ENCODE measurements at places on chromosomes 3 and 15.
A peak's percentile ranks its signal among the peaks of the same experiment; 100 is the strongest.

GRCh38 chr15:68206711-68207151 lies 1.6 kb upstream of the CALML4 start:
- H3K27ac ChIP-seq = no peak overlapping the region
- H3K4me3 ChIP-seq = no peak overlapping the region
- H3K36me3 ChIP-seq = no peaks in the 10 kb centered on the region
- no peaks in the 10 kb centered on the region for H3K27me3 ChIP-seq

GRCh38 chr15:91976966-91977365 lies 123.5 kb downstream of the SLCO3A1 start:
- peaks cover 18% of the 10 kb centered on the region for H3K4me1 ChIP-seq
- H3K27ac ChIP-seq = no peak overlapping the region
- H3K27me3 ChIP-seq = no peaks in the 10 kb centered on the region
- H3K36me3 ChIP-seq = no peaks in the 10 kb centered on the region
- no peak for DNase-seq
- no peak overlapping the region for H3K4me3 ChIP-seq

GRCh38 chr3:193795062-193795690 lies 202.2 kb downstream of the OPA1 start:
- peaks cover 4% of the 10 kb centered on the region for H3K27me3 ChIP-seq
- no peak for DNase-seq
- peaks cover 12% of the 10 kb centered on the region for H3K4me1 ChIP-seq
- no peak overlapping the region for H3K27ac ChIP-seq
- H3K4me3 ChIP-seq = no peak overlapping the region

DNA sequence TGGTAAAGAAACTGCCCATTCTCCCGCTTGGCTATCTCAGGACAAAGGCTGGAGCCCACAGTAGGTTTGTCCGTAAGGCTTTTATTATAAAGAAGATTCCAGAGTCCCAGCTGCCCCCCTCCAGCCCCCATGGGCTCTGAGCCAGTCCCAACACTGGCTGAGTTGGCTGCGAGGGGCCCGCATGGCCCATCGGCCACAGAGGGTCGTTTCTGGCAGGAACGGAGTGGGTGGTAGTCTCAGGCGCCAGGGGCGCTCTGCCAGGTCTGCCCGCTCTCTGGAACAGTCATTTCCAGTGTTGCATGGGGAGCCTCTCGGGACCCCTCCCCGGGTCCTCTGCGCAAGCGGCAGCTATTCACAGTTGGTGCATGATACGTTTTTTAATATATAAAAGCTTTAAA lies 12.2 kb downstream of the H1-8 start:
- no peak overlapping the region for H3K4me3 ChIP-seq
- DNase-seq = peak; percentile 67
- H3K4me1 ChIP-seq = peaks cover 26% of the 10 kb centered on the region
- H3K36me3 ChIP-seq = peaks cover 40% of the 10 kb centered on the region
- H3K27me3 ChIP-seq = no peaks in the 10 kb centered on the region

DNA sequence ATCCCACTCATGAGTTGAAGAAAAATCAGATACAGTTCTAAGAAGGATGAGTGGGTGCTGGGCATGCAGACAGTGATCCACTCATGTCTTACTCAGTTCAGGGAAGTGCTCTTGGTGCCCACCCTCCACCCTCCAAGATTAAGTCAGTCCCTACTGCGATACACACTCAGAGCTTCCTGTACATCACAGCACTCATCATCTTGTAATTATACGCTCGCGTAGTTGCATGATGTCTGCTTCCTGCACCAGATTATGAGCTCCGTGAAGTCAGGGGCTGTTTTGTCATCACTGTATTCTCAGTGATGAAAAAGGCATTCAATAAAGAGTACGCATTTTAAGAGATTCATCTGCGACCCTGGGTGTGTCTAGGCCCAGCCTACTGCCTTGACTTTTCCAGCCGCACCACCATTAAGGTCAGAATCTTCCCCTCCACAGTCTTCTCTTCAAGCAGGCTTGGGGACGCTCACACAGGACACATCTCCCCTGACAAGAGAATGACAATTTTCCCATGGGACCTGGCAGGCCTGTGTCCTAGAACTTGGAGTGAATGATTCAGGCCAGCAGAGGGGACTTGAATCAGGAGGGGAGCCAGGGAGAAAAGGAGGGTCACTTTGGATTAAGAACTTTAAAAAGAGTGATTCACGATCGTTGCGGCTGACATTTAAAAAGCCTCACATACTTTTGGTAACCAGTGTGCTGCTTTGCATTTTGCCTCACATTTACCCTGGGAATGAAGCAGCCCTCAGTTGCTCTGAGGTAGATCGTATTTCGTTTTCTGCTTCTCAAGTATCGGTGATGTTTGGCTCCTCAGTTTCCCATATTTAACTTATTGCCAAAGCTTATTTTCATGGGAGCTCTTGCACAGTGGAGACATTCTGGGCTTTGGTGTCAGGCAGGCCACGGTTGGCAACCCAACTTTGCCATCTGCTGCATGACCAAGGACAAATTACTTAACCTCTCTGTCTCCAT lies 7.9 kb upstream of the PDE8A start:
- H3K4me1 ChIP-seq = no peaks in the 10 kb centered on the region
- H3K27ac ChIP-seq = no peak overlapping the region
- DNase-seq = no peak
- no peaks in the 10 kb centered on the region for H3K36me3 ChIP-seq
- no peaks in the 10 kb centered on the region for H3K27me3 ChIP-seq
- H3K4me3 ChIP-seq = no peak overlapping the region

DNA sequence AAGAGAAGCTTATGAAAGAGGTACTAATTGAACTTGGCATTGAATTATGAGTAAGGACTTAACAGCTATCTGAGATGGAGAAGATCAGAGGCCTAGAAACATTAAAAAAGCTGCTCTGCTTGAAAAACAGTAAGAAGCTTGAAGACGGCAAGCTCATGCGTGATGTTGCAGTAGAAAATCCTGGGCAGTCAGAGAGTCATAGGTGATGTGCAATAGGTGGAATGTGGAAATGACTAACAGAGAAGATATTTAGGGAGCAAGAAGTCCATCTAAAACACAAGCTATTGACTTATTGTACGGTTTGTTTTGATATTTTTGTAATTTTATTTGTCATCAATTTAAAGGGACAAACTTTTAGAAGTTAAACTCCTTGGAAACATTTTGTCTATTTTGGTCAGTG lies 1101.4 kb downstream of the ROBO2 start:
- H3K4me3 ChIP-seq = no peak overlapping the region
- no peak for DNase-seq
- H3K4me1 ChIP-seq = no peaks in the 10 kb centered on the region
- H3K36me3 ChIP-seq = no peaks in the 10 kb centered on the region
- H3K27me3 ChIP-seq = no peaks in the 10 kb centered on the region

DNA sequence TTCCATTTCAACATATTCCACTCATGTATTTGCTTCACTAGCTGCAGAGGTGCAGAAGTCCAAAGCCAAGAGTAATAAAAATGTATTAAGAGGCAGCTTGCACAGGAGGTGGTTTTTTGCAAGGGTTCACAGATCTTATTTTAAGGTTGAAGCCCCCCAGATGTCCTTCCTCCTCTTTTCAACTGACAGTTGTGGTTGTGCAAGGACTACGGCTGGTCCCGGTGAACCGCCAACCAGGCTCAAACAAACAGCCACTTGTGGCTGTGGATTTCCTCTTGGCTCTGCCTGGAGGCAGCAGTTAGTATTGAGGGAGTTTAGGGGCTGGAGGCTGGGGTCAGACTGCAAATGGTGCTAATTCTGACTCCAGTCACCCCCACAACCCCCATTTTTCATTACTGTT lies 240.7 kb upstream of the TBC1D5 start:
- no peak overlapping the region for H3K27ac ChIP-seq
- DNase-seq = no peak
- H3K4me1 ChIP-seq = peaks cover 6% of the 10 kb centered on the region
- H3K36me3 ChIP-seq = no peaks in the 10 kb centered on the region
- no peak overlapping the region for H3K4me3 ChIP-seq

GRCh38 chr15:34116620-34117019 lies 14.7 kb downstream of the PGBD4 start:
- H3K36me3 ChIP-seq = no peaks in the 10 kb centered on the region
- no peak for DNase-seq
- no peak overlapping the region for H3K27ac ChIP-seq
- H3K4me1 ChIP-seq = no peaks in the 10 kb centered on the region
- no peaks in the 10 kb centered on the region for H3K27me3 ChIP-seq

- H3K4me3 ChIP-seq = no peak overlapping the region
- no peaks in the 10 kb centered on the region for H3K27me3 ChIP-seq
These were observed 133.3 kb downstream of the EPHB1 start for GRCh38 chr3:134928392-134928791.

DNA sequence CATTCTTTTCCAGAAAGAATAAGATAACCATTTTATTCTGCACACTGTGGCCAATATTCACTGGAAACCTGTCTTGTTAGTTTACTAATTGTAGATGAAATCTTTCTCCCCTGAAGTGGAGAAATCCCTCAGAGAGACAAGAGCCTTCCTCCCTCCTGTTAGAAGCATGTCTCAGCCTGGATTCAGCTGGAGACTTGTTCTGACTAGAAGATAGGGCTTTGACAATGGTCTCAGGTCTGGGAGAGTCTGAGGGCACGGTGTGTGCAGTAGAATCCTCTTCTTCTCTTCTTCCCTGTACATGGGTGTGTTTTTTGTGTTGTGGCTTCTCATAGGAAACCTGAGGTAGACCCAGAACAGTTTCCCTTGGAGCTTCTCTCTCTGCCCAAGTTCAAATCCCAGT lies 19.9 kb downstream of the CCK start:
- H3K4me1 ChIP-seq = no peaks in the 10 kb centered on the region
- DNase-seq = no peak
- H3K4me3 ChIP-seq = no peak overlapping the region
- no peak overlapping the region for H3K27ac ChIP-seq
- no peaks in the 10 kb centered on the region for H3K36me3 ChIP-seq
- H3K27me3 ChIP-seq = no peaks in the 10 kb centered on the region

- H3K4me1 ChIP-seq = no peaks in the 10 kb centered on the region
- H3K36me3 ChIP-seq = no peaks in the 10 kb centered on the region
- no peaks in the 10 kb centered on the region for H3K27me3 ChIP-seq
- H3K4me3 ChIP-seq = no peak overlapping the region
- no peak for DNase-seq
- H3K27ac ChIP-seq = no peak overlapping the region
These were observed 21.2 kb upstream of the NMD3 start for GRCh38 chr3:161199926-161200325.

DNA sequence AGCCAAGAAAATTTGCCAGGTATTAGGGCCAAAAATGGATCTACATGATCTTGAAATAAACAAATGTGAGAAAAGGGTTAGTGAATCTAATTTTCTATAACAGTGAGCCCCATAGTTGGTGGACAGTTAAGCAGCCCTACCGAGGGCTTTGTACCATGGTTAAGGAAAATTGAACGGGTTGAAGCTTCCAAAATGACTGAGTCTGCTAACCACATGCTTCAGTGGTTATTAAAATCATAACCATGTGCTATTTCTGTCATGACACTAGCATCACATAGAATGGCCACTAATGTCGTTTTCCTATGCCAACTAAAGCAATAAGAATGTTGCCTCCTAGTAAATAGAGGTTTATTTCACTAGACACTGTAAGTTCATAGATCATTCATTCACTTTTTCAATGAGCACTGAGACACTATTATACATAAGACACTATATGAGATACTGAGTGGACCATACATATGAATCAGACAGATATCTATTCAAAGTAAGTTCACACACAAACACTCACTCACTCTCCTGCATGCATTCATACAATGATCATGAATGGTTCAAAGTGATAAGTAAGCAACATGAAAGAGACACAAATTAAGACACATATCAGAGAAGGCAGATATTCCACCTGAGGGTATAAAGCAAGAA lies 4.3 kb downstream of the SST start:
- H3K27ac ChIP-seq = no peak overlapping the region
- no peak for DNase-seq
- H3K4me1 ChIP-seq = no peaks in the 10 kb centered on the region
- H3K4me3 ChIP-seq = no peak overlapping the region
- H3K36me3 ChIP-seq = no peaks in the 10 kb centered on the region
- H3K27me3 ChIP-seq = peaks cover 28% of the 10 kb centered on the region

DNA sequence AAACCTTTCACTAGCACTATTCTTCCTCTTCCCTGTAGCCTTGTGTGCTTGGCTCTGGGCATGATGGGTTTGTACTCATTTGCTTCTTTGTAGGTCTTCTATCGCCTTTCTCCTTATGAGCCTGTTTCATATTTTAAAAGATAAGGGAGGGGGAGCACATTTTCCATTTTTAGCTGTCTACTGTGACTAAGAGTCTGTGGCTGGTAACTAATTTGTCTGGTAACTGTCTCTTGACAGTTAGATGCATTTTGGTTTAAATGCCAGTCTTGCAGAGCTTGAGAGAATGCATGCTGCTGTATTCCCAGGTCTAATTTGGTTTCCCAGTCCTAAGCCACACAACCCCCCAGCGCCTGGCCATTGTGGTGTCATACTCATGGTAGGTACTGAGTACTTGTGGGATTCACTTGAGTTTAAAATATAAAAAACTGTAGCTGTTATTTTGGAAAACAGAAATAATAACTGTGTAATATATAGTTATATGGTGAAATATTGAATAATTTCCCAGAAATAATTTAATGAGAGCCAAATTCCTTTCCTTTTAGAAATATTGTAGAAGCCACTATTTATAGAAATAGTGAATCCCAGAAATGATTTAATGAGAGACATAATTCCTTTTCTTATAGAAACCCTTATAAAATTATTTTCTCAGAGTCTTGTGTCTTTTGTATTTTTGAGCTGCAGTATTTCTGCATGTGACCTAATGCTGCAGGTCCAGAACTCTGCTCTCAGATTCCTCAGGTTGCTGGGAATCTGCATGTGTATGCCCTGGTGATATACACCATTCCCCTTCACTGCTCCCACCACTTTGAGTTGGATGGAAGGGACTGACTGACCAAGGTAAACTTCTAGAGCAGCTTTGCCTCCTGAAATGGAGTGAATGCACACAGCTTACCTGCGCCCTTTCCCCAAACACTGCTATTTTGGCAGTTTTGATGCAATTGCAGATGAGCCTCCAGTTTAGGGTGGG lies 13.9 kb upstream of the GPR171 start:
- H3K27ac ChIP-seq = peak overlapping the region; percentile 38
- no peak for DNase-seq
- no peak overlapping the region for H3K4me3 ChIP-seq
- H3K36me3 ChIP-seq = no peaks in the 10 kb centered on the region
- no peaks in the 10 kb centered on the region for H3K27me3 ChIP-seq

DNA sequence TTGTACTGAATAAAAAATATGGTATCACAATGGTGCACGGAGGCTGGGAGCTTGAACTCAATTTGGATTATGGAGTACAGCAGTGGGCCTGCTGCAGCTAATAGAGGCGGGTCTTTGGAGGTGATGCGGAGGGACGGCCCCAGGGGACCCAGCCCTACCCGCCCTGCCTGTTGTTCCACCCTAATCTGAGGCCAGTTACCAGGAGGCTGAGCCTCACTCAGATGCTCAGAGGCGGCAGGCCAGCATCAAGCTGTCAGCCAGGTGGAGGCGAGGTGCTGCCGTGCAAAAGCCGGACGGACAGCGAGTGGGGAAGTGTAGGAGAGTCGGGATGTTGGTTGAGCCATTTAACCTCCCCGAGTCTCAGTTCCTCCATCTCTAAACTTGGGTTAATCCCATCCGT lies 218.5 kb upstream of the RGMA start:
- H3K4me1 ChIP-seq = no peaks in the 10 kb centered on the region
- no peak for DNase-seq
- H3K27ac ChIP-seq = no peak overlapping the region

GRCh38 chr15:52658955-52659354 lies 20.2 kb downstream of the ATOSA start:
- H3K27ac ChIP-seq = no peak overlapping the region
- no peaks in the 10 kb centered on the region for H3K36me3 ChIP-seq
- no peak overlapping the region for H3K4me3 ChIP-seq
- H3K4me1 ChIP-seq = peaks cover 25% of the 10 kb centered on the region
- no peaks in the 10 kb centered on the region for H3K27me3 ChIP-seq
- DNase-seq = no peak

Data from heart left ventricle (tissue), 16 donors.